Foreskin fibroblast (primary cell): ENCODE measurements at places on chromosomes 13 and 19.

- no peak for DNase-seq
Observed at GRCh38 chr19:18320865-18321733, 1.8 kb downstream of the LSM4 start.

DNA sequence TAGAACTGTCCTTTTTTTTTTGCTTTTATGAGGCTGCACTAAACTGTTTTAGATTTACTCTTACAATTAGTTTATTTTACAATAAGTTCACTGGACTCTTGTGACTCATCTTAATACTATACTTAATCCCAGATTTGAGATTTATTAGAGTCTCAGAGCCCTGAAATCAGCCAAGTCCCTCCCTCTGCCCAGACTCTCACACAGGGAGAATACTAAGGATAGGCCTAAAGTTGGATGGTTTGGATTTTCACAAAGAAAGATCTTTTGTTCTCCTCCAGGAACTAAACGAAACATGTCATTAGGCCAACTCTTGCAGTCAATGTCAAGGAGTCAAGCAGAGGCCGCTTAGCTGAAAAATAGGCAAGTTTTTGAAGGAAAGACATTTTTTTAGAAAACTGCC, 42.7 kb upstream of the MIR17HG start:
- no peak for DNase-seq

DNA sequence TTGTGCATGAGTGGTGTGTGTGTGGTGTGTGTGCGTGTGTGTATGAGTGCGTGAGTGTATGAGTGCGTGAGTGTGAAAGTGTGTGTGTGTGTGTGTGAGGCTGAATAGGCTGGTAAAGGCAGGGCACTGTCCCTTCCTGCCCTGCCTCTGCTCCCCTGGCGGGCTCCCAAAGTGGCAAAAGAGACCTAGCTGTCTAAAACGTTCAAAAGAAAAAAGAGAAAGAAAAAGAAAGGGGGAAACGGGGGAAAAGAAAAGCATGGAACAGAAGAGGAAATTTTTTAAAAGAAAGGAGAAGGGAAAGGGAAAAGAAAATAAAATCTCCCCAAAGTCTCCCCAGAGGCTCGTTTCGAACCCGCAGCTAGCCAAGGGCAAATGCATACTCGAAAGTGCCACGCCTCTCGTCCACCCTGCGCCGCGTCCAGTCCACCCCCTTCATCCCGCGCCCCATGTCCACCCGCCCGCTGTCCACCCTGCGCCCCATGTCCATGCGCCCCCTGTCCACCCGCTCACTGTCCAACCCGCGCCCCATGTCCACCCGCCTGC, 37.0 kb upstream of the FLT1 start:
- DNase-seq: peak; percentile 58

DNA sequence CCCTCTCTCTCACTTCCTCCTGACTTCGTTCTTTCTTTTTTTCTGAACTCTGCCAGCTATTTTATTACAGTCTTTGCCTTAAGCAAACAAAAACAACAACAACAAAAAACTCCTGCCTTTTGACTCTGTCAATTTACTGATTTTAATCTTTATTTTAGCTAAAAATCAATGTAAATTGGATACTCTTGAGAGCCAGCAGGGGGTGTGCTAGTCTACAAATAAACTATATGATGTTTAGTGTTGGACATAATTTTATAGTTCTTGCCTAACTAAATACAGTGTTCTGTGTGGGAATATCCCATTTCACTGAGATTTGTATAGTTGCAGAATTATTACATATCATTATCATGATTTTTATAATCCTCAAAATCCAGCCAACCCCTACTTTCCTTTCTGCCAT, 1199.9 kb upstream of the SPRY2 start:
- DNase-seq: peak; percentile 1

GRCh38 chr13:54394085-54394700, 1365.6 kb downstream of the OLFM4 start:
- DNase-seq: no peak

GRCh38 chr13:93305886-93306285, 79.3 kb downstream of the GPC6 start:
- DNase-seq: no peak

DNA sequence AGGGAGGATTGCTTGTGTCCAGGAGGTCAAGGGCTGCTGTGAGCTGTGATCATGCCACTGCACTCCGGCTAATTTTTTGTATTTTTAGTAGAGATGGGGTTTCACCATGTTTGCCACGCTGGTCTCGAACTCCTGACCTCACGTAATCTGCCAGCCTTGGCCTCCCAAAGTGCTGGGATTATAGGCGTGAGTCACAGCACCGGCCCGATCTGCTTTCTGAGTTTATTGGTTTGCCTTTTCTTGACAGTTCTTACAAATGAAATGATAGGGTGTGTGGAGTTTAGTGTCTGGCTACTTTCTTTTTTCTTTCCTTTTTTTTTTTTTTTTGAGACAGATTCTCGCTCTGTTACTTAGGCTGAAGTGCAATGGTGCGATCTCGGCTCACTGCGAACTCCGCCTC, 848 bp downstream of the C19orf44 start:
- no peak for DNase-seq

DNA sequence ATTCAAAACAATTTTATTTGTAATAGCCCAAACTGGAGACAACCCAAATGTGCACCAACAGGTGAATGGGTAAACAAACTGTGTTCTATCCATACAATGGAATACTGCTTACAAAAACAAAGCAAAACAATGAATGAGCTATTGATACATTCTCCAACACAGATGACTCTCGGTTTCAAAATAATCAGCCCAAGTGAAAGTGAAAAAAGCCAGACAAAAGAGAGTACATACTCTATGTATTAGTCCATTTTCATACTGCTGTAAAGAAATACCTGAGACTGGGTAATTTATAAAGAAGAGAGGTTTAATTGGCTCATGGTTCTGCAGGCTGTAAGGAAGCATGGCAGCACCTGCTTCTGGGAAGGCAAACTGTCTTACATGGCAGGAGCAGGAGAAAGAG, 65.2 kb upstream of the LRCH1 start:
- no peak for DNase-seq

GRCh38 chr19:24065865-24066604, 21.0 kb upstream of the ZNF254 start:
- no peak for DNase-seq
